ENCODE measurements at places on chromosomes 4 and X. TPM values are rescaled to one million over a fixed set of nuclear protein-coding genes. Genes with fewer than 3 reads are reported as not detected.

DNA sequence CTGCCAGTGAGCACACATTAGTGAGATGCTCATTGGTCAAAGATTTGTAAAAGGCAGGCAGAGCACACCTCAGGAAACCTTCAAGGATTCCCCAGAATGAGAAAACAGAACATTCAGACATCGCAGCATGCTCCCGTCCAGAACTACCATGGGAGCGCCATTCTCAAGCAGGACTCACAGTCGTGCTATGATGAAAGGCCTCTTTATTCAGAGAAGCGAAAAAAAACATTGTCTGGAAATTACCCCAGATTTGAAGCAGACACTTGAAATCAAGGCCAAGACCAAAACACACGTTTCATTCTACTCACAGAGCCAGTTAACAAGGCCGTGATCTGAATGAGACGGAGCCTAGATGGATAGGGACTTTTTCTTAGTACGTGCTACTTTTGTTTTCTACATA is 961.8 kb upstream of the TENM3 start:
- no peak for DNase-seq

CCNI gene
- total RNA-seq, result 388 TPM

MUC7 gene
- not detected for total RNA-seq

DNA sequence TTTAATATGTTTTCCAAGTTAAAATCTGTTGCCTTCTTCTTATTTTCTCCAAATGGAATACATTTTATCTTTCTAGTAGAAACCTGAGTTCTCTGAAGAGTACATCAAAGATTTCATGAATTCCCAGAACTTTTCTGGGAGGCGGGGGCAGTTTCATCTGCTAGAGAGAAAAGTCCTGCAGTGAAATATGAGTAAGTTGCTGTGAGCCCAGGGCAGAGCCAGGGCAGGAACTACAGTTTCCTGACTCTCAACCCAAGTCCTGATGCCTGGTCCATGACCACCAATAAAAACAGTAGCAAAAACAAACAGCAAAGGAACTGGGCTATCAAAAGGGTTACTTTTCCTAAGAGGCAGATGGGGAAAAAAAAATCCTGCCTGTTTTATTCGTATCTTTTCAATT is 239.4 kb upstream of the CTSO start:
- DNase-seq, result no peak

- no peak for DNase-seq
Observed at GRCh38 chr4:164012396-164013027, 518.0 kb downstream of the TMA16 start.

DNA sequence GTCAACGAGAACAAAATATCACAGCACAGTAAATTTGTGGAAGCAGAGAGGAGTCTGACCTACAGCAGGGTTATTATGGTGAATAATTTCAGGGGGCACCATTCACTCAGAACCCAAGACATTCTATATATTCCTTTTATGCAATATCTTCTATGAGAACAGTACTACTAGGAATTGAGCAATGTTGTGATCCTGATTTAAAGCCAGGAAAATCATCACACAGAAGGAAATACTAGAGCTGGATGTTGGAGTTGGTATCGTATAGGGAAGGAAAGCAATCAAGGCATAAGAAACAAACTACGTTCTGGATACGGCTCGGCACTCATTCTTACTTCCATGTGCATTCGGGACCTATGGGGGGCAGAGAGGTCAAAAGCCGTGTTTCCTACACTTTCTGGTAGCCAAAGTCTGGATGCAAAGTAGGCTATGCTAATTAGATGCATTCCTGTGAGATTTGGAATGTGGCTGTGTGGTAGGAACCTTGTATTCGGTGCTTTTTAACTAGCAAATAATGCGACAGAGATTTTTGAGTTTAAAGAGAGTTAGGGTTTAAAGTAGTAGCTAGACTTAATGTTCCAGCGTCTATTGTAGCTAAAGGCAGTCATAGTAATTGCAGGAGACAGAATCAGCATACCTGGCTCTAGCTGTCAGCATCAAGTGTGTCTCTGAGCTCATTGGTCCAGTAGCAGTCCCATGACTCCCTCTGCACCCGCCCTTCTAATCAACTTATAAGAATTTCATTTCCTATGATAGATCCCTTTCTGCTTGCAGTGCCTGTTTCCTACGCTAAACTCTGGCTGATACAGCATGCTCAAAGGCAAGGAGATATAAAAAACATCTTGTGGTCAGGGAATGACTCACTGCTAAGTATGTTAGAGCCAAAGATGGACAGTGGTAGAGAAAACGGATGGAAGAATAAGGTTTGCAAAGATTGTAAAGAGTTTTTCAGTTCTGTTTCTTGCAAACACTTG is 43.3 kb upstream of the PDGFC start:
- DNase-seq, result peak; percentile 66

DNA sequence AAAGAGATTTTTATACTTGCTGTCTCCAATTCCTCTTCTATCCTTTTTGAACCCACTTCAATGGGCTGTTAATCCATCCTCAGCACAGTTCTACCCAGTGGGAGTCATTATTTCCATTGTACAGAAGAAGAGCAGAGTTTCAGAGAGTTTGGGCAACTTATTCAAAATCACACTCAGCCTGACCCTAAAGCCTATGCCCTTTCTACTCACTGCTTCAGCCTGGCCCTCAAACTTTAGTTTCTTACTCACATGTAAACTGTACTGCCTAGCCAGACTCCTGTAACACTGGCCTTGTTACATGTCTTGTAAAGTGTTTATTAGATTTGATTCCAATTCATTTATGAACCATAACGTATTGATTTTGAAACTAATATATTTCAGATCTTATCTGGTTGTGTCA is 25.1 kb upstream of the USO1 start:
- no peak for DNase-seq

AKAP4 gene
- not detected for total RNA-seq

AMER1 gene
- total RNA-seq, result 3.4 TPM

- no peak for DNase-seq
Observed at GRCh38 chr4:106019771-106020170, 124.5 kb downstream of the NPNT start.

- no peak for DNase-seq
Observed at GRCh38 chr4:82691431-82691830, 107.2 kb downstream of the SCD5 start.

- DNase-seq, result no peak
Observed at GRCh38 chrX:69024161-69024736, 141.0 kb downstream of the PJA1 start.

DNA sequence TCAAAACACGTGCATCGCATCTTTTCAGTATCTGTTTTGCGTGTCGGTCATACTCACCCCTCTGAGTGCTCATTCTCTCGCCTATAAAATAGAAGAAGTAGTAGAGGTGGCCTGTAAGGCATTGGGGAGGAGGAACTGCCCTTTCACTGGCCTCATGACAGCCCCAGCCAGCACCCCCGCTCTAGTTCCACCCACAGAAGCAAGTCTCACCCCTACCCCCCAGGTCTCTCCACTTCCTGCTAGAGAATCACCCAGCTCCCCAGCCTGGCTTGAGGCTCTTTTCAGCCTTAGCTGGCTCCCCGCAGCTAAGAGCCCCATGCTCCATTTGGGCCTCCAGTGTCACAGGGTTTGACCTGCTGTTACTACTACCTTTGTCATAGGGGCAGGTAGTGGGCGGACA is 11.8 kb downstream of the HDAC6 start:
- DNase-seq, result no peak

- no peak for DNase-seq
Observed at GRCh38 chr4:40682290-40683101, 52.8 kb upstream of the RBM47 start.

CXorf58 gene
- not detected for total RNA-seq

DNA sequence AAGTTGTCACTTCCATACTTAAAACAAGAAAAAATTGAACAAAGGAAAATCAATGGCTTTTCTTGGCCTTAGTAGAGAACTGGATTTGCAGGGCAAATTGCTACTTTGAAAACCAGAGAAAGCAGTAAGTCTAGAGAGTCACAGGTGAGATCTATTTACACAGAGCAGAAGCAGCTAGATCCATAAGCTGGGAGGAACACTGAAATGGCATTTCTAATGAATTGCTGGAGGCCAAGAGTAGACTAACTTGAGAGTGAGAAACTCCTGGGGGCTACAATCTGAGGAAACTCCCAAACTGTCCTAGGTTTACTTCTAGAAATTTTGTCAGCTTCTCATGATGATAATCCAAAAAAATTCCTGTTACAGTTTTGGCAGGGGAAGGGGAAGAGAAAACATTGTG is 133.3 kb downstream of the SPCS3 start:
- DNase-seq, result no peak

UGT2B7 gene
- 42.7 TPM for total RNA-seq

GRCh38 chrX:68487254-68487653 is 11.6 kb upstream of the YIPF6 start:
- no peak for DNase-seq

ITM2A gene
- not detected for total RNA-seq

DNA sequence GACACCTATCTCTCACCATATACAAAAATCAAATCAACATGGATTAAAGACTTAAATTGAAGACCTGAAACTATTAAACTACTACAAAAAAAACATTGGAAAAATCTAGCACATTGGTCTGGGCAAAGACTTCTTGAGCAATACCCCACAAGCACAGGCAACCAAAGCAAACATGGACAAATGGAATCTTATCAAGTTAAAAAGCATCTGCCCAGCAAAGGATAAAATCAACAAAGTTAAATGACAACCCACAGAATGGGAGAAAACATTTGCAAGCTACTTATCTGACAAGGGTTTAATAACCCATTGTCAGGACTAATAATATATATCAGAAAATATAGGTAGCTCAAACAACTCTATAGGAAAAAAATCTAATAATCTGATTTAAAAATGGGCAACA is 415.6 kb downstream of the KLHL13 start:
- DNase-seq, result no peak

ODAPH gene
- total RNA-seq, result 0.41 TPM

DNA sequence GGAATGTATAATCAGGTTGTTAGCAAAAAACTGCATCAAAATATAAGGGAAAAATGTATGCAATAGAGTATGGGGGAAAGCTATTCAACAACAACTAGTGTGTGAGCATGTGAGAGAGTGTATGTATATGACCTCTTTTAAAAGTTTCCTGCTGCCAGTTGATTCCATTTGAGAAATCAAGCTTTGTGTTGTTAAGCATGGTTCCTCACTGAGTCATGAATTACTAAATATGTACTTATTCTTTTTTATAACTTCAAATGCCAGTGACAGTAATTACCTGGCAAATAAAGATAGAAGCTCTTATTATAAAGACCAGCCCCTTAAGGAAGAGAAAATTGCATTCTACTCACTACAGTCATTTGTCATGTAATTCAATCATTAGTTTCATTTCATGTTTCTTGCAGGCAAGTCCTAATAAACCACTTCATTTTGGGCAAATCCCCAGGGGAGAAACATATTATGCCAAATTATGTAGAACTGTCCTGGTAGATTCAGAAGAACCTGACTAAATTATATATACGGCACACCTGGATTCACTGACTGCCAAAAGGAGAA is 19.2 kb downstream of the RASGEF1B start:
- no peak for DNase-seq

- no peak for DNase-seq
Observed at GRCh38 chr4:102180046-102180445, 165.2 kb downstream of the SLC39A8 start.

GRCh38 chrX:49041744-49042580 is 1.2 kb downstream of the TFE3 start:
- no peak for DNase-seq

PAK3 gene
- 2.3 TPM for total RNA-seq

- peak; percentile 35 for DNase-seq
Observed at GRCh38 chr4:118888666-118889311, at the start of gene SYNPO2. Gene SYNPO2, plus strand, starts transcription at chr4:118888854. Its CDS starts 183 bp downstream, at chr4:118889037.

DNA sequence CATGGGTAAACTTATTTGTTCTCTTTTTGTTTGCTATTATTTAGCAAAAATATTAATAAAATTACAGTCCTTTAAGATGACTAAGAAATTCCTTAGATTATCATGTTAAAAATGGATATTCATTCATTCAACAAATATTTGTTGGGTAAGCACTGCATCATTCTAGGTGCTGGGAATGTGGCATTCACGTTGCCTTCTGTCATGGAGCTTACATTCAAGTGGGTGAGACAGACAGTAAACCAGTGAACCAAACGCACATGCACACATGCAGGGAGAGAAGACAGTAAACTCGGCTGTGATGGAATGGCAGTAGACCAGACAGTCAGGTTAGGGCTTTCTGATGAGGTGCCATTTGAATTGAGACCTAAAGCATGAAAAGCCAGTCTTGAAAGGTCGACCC is 91.8 kb downstream of the STOX2 start:
- no peak for DNase-seq

NDNF gene
- total RNA-seq, result 0.08 TPM

DNA sequence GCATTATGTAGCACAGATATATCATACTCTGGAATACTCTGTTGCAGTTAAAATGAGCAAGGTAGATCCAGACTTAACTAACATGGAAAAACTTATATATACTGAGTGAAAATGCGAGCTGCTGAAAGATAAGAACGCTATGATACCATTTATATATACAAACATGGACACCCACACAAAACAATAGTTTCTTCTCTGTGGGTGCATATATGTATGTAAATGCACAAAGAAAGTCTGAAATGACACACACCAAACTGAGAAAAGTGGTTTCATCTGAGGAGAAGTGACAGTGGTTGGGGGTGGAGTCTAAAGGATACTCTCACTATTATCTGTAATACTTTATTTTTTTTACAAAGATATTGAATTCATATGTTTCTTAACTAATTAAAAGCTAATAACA is 12.2 kb upstream of the FGF2 start:
- no peak for DNase-seq

DNA sequence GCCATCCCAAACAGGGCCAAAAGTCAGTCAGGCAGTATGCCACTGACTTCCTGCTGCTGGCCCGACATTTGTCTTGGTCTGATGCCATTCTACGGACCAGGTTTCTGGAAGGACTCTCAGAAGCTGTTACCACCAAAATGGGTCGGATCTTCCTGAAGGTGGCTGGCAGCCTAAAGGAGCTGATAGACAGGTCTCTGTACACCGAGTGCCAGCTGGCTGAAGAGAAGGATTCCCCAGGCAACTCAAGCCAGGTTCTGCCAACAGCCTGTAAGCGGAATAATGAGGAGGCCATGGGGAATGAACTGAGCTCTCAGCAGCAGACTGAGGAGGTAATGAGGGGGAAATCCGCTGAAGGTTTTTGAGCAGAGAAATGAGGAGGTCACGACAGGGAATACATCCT is 95.7 kb downstream of the RTL9 start:
- no peak for DNase-seq

GRCh38 chr4:108611365-108611764 is 9.0 kb upstream of the RPL34 start:
- DNase-seq, result no peak

GRCh38 chr4:89712141-89712540 is 124.8 kb downstream of the SNCA start:
- no peak for DNase-seq

MAGEA6 gene
- not detected for total RNA-seq

- no peak for DNase-seq
Observed at GRCh38 chrX:9522378-9523155, 57.7 kb downstream of the TBL1X start.

GRCh38 chr4:113300471-113300928 is 251.0 kb downstream of the ANK2 start:
- DNase-seq, result peak; percentile 69

DNA sequence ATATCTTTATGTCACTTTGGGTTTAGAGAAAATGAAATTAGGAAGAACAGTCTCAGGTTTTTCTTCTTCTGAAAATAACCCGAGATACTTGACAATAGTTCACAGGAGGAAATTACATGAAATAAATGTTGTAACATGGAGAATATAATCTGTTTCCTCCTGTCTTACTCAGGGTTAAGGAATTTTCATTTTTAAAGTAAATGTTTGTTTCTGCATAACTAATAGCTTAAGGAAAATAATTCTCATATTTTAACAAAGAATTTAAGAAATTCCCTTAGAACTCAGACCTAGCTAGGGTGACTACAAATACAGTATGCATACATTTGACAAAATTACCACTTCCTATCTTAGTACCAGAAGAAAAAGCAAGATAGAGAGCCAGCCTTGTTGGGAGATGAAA is 17.2 kb upstream of the SPRY1 start:
- DNase-seq, result no peak

Measured in kidney epithelial cell (primary cell).